ENCODE measurements at places on chromosomes 12 and 14. TPM values are rescaled to one million over a fixed set of nuclear protein-coding genes. Genes with fewer than 3 reads are reported as not detected.

Gene CCDC175
- not detected for total RNA-seq

Gene TRHDE
- total RNA-seq = 1.6 TPM

Gene TMTC1
- total RNA-seq = 93.0 TPM

Gene SRRM4
- not detected for total RNA-seq

Gene L3HYPDH
- 56.8 TPM for total RNA-seq

Gene RNASE7
- total RNA-seq = not detected

Gene LRRC43
- 1.2 TPM for total RNA-seq
